ENCODE measurements at places on chromosomes 5 and 9.
A peak's percentile ranks its signal among the peaks of the same experiment; 100 is the strongest.

- DNase-seq, result no peak
Observed at GRCh38 chr5:133967124-133967523, 1.3 kb downstream of the C5orf15 start.

GRCh38 chr9:14748373-14748772 is 25.8 kb upstream of the CER1 start:
- no peak for DNase-seq

DNA sequence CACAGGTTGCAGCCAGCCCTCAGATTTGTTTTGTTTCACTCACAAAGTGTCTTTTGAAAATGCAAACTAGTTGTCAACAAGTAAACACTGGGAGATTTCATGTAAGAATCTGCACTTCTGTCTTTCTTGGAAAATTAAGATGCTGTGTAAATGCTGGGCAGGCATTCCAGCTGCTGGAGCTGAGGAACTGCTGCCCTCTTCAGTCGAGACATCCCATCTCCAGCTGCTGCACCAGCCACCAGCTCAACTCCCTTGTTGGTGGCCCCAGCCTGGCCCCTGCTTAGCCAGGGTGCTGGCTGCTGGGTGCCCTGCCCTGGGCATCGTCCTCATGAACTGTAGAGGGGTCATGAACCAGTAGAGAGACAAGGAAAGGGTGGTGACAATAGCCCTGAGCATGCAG is 33.1 kb upstream of the AFAP1L1 start:
- no peak for DNase-seq

- DNase-seq, result peak; percentile 5
Observed at GRCh38 chr5:38666668-38667498, 110.4 kb upstream of the LIFR start.

GRCh38 chr9:127877566-127877998 is at the start of gene AK1:
Gene AK1 (minus strand): TSS chr9:127877675. CDS start chr9:127874617, 3,058 bp downstream.
- DNase-seq, result no peak

Measured in AG09319 (cell line).